ENCODE measurements at places on chromosomes 7 and 10.

GRCh38 chr7:132359743-132360142, 216.5 kb downstream of the PLXNA4 start:
- no peak for DNase-seq

- DNase-seq, result no peak
Observed at GRCh38 chr10:102815790-102816549, 21.2 kb downstream of the CYP17A1 start.

GRCh38 chr7:70380421-70381015, 751.4 kb upstream of the GALNT17 start:
- DNase-seq, result no peak

GRCh38 chr7:110975486-110975885, 115.4 kb upstream of the LRRN3 start:
- no peak for DNase-seq

DNA sequence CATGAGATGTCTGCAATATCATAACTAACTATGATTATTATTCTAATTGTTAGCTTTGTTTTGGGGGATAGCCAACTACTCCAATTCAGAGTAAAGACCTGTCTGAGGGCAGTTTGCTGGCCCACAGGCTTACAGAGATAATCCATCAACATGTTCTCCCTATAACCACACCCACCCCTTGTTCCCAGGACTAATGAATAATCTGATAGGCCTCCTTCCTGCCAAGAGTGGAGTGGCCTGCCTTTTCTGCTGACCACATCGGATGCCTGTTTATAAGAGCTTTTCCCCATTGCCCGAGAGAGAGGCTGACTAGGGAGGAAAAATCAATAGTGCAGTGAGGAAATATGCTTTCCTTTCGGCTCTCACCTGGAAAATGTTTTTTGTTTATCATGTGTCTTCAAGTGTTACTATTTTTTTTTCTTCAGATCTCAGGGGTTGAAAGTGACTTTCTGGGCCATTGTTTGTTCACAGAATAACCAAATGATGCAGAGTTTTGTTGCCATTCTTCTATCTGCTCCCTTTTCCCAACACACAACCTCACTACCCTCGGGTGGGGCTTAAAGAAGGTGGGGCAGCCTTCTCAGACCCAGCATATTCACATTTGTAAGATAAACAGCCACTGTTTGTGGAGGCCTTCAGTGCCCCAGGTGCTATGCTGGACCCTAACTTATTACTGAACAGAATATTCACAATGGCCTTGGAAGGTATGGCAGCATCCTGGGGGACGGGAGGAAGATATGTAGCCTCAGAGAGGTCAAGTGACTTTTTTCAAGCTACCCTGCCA, 38.4 kb downstream of the PLPP4 start:
- no peak for DNase-seq

- DNase-seq, result no peak
Observed at GRCh38 chr10:78460204-78460603, 426.5 kb downstream of the RPS24 start.

DNA sequence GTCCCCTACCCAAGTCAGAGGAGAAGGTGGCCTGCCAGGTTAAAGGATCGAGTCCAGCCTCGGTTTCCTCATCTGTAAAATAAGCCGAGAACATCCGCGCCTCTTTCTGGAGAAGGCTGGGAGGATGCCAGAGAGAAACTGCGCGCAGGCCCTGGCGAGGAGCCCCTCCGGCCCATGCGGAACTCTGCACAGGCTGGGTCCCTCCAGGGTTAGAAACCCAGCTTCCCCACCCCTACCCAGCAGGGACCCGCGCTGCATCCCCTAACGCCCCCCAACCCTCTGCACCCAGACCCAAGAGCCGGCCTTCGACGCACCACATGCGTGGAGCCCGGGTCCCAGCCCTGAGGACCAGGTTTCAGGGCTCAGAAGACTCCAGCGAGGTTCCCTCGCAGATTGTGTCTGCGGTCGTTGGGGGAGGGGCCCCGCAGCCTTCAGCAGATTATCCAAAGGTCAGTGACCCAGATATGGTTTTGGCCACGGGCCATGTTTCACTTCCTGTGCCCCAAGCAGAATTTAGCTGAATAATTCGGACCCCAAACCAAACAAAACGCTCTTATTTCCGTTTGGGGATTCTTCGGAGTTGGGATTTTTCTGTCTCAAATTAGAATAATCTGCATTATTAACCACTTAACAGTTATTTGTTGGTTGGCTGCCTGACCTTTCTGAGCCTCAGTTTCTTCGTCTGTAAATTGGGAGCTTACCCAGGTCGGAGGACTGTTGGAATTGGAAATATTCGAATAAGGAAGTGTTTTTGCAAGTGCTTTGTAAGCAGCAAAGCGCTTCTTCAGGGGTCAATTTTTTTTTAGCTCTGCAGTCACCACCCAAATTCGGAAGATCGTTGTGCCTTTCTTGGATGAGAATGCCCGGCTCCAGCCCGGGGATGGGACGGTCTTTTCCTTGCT, 167.7 kb downstream of the UBE2H start:
- DNase-seq, result no peak

- DNase-seq, result no peak
Observed at GRCh38 chr7:12909483-12909882, 222.1 kb downstream of the ARL4A start.

DNA sequence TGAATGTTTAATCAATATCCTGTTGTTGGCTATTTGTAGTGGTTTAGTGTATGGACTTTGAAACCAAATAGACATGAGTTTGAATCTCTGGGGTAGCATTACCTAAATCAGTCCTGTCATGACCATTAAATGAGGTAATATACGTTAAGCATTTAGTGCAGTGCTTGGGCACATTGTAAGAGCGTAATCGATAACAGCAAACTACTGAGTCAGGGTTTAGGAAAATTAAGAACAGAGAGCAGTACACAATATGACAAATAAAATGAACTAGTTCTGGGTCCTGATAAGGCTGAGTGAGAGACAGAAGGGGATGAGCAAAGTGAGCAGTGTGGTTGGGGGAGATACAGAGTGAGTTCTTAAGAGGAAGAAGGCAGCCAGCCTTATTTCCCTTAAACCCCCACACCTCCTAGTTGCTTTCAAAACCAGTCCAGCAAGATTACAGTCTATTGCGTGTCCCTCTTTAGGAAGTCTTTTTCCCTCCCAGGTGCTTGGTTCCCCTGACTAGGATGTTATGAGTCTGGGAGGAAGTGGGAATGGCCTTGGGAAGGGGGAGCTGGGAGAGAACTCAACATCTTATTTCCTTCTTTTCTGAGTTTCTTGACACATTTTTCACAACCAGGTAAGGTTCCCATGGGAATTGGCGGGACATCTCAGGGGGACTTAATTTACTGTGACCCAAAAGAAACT, 171.0 kb downstream of the SND1 start:
- no peak for DNase-seq

- DNase-seq, result no peak
Observed at GRCh38 chr7:141674702-141675101, 27.3 kb downstream of the DENND11 start.

DNA sequence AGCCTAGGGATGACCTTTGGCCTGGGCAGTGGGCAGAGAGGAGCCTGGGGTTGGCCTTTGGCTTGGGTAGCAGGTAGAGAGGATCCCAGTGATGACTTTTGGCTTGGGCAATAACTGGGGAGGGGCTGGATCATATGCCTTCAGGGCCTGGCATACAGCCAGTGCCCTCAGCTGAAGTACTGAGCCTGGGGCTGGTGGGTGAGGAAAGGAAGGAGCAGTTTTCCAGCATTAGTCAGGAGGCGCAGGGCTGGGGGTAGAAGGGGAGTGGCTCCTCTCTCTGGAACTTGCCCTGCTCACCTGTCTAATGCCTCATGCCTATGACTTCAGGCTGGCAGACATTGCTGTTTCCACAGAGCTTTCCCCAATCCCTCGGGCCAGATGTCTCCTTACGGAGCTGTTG, 15.2 kb upstream of the COMTD1 start:
- no peak for DNase-seq

DNA sequence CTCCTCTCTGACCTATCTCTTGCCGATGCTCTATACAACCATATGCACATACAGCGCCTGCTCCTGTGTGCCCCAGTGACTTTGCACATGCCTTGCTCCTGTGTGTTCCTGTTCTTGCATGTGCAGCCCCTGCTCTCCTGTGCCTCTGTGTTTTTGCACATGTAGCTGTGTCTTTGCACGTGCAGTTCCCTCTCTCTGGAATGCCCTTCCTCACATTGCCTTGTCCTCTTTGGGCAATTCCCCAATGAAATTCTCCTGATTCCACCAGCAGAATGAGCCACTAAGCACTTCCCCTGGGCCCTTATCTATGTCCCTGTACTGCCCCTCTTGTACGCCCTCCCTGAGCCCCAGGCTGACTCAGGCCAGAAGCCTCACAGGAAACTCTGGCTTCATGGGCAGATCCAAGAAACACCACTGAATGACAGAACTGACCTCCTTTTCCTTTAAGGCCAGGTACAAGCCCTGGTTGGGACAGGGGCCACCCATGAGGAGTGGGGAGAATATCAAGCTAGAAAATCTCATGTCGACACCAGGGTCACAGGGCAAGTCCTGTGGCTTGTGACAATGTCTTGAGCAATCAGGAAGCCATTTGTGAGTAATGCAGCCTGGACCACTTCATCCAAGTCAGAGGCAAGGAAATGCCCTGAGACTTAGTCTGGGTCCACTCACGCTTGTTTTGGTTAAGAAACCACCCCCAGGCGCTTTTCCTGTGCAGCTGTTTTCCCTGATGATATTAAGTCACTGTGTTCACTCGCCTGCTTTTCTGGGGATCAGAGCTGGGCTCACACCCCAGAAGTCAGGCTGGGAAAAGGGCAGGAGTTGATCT, 1.9 kb upstream of the ARHGAP22 start:
- no peak for DNase-seq

DNA sequence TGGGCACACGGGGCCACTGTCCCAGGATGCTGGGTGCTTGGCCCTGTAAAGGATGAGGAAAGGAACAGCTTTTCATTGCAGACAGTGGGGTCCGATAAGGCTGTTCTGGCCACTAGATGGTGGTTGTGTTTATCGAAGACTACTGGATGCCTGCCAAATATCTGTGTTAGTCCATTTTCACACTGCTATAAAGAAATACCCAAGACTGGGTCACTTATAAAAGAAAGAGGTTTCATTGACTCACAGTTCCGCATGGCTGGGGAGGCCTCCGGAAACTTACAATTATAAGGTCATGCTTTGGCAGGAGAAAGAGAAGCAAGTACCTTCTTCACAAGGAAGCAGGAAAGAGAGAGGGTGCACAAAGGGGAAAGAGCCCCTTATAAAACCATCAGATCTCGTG, 32.2 kb upstream of the GARS1 start:
- DNase-seq, result no peak

GRCh38 chr7:127899411-127899810, 131.8 kb downstream of the LRRC4 start:
- no peak for DNase-seq

GRCh38 chr10:51198170-51198569, 123.9 kb downstream of the PRKG1 start:
- no peak for DNase-seq

GRCh38 chr10:91287276-91287675, 66.8 kb downstream of the PCGF5 start:
- no peak for DNase-seq

GRCh38 chr10:15879663-15880062, 19.4 kb upstream of the MINDY3 start:
- DNase-seq, result no peak

GRCh38 chr7:147197006-147197405, 1080.4 kb downstream of the CNTNAP2 start:
- no peak for DNase-seq

- DNase-seq, result no peak
Observed at GRCh38 chr10:2118201-2118600, 380.9 kb upstream of the ADARB2 start.

- DNase-seq, result no peak
Observed at GRCh38 chr7:30327813-30328212, 43.4 kb downstream of the ZNRF2 start.

GRCh38 chr7:50270531-50271018, 33.9 kb upstream of the IKZF1 start:
- no peak for DNase-seq

- DNase-seq, result no peak
Observed at GRCh38 chr7:134941185-134941900, 45.0 kb upstream of the AGBL3 start.

- no peak for DNase-seq
Observed at GRCh38 chr10:6062101-6062771, at the start of gene IL2RA. Gene IL2RA (minus strand): TSS chr10:6062367. CDS start chr10:6062151, 216 bp downstream.

- DNase-seq, result peak; percentile 54
Observed at GRCh38 chr7:22559829-22560489, 60.0 kb upstream of the STEAP1B start.

DNA sequence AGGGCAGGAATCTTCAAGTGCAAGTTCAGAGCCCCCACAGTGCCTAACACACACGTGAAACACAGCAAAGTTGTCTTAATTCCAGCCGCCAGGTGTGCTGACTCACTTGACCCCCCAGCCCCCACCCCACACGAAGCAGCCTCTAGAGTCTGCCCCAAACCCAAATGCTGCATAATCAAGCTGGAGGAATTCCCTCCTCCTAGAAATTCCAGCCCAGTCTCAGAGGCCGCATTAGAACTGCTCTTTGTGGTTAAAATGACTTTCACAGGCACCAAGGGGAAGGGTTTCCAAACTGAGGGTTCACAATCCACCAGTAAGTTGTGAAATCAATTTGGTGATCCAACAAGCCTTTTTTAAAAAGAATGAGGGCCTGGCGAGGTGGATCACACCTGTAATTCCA, 67.0 kb upstream of the PLXNA4 start:
- DNase-seq, result no peak

- DNase-seq, result no peak
Observed at GRCh38 chr10:116007256-116007891, 265.6 kb downstream of the GFRA1 start.

GRCh38 chr10:43866712-43867111, 218.0 kb upstream of the ZNF32 start:
- no peak for DNase-seq

DNA sequence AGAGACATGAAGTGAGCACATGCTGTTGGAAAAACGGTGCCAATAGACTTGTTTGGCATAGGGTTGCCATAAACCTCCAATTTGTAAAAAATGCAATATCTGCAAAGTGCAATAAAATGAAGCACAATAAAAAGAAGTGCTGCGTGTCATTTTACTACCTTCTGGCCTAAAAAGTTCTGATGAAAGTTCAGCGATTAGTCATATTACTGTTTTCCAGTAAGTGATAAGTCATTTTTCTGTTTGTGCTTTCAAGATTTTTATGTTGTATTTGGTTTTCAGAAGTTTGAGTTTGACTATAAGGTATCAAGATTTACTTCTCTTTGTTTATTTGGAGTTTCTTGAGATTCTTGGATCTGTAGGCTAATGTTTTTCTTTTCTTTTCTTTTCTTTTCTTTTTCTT, 16.8 kb downstream of the AOAH start:
- DNase-seq, result no peak

DNA sequence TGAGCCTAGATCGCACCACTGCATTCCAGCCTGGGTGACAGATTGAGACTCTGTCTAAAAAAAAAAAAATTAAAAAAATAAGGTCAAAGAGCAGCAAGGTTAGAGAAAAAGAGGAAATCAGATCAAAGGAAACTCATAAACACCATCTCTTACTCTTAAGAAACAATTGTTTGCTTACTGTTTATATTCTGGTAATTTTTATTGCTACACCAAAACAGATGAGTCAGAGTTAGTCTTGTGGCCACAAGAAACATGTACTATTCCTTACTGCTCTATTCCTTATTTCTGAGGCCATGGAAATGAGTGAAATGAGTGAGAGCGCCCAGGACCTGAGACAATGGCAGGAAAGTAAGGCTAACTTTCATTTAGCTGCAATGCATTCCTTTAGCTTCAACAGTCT, 387.3 kb downstream of the HPSE2 start:
- no peak for DNase-seq

Measured in activated CD4-positive, alpha-beta T cell treated with anti-CD3 and anti-CD28 coated beads for 24 hours (primary cell).